HuH-7.5 (cell line): ENCODE measurements at places on chromosomes 13 and 19.

DNA sequence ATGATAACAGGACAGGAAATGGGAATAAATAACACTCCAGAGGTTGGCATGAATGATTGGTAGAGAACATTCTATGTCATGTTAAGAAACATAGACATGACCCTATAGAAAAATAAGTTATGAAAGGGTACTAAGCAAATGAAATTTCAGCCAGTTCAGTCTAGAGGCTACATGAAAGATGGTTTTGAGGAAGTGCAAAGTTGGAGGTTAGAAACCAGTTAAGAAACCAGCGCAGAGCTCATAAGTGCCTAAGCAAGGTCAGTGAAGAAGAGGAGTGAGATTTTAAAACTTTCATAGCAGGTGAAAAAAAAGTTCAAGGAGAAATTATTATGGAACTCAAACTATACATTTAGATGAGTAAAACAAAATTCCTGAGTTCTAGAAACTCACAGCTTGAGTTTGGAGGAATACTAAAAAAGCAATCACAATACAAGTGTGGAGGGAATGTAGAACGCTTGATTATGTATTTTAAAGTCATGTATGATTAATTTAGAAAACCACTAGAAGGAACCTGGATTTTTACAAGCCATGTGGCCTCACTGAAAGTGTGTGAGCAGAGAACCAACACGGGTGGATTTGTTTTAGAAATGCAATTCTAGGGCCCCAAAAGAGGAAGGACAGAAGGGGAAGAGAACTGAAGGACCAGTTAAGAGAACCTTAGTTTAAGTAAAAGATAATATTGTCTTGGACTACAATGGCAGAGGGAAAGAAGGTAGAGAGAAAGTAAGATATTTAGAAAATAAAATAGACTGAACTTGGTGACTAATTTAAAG, 162.4 kb downstream of the PCDH20 start:
- no peak for DNase-seq

DNA sequence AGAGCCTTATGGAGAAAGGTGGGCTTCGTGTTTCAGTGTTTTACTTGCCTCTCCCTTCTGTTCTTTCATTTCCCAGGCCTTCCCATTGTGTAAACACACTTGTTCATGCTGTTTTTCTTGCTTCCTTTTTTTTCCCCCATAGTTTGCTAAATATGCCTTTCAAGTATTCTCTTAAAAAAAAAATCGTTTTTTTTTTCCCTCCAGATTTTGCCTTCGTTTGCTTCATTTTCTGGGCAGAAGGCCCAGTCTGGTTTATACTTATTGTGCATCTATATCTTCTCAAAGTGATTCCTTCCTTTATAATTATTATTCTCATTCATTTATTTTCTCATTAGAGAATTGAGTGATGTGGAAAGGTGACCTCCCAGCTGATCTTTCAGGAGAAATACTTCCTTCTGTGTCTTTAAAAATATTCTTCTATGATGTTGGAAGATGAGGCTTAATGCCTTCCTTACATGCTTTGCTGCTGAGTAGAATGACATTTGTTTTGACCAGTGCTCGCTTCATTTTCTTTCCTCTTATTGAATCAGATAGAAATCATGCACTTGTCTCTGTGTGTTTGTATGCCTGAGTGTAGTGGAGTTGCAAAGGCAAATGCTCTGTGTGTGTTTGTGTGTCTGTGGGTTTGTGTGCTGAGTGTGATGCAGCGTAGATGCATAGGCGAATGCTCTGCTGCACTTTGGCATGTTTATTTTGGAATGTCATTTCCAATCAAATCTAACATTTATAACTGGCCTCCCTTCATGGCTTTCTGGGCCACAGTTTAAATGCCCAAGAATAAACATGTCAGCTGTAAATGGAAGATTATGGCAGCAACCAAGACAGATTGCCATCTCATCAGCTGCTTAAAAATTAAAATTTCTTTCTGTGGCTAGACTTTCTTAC, 591.4 kb downstream of the FGF9 start:
- no peak for DNase-seq

- no peak for DNase-seq
Observed at GRCh38 chr19:30684613-30685012, 312.4 kb downstream of the ZNF536 start.

DNA sequence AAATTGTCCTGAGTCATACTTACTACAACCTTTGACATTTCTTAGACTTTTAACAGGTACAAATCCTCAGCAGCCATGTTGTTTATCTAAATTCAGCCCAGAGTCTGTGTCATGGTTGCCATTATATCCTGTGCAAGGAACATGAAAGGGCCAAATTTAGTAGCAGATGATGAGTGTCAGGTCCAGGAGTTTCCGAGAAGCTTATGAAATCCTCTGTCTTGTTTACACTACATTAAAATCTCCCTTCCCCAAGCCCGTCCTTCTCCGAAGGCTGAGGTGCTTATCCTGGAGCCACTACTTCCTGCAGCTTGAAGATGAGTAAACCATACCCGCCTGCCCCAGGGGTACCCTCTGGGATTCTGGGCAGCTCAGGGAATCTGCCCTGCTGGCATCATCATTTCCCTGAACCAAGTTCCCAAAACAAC, 102.6 kb upstream of the SERP2 start:
- no peak for DNase-seq

- DNase-seq = no peak
Observed at GRCh38 chr13:113155201-113155600, 3.2 kb upstream of the PROZ start.

DNA sequence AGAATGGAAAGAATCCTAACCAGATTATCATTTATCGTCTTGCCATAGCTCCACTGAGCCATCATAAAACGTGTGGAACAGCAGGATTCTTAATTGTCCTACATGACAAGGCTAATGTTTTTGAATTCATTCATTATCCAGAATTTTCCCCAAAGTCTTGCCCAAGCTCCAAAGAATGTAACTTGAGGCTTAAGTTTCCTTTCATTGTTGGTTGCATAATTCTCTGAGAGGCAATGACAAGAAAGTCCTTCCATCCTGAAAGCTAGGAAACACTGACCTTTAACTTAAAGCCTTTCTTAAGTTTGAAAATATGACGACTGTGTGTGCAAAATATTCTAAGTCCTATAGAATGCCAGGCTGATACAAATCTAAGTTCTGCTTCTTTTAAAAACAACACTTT, 546.1 kb downstream of the SUCLA2 start:
- DNase-seq = no peak

GRCh38 chr13:40389081-40389641, 277.3 kb downstream of the FOXO1 start:
- no peak for DNase-seq

DNA sequence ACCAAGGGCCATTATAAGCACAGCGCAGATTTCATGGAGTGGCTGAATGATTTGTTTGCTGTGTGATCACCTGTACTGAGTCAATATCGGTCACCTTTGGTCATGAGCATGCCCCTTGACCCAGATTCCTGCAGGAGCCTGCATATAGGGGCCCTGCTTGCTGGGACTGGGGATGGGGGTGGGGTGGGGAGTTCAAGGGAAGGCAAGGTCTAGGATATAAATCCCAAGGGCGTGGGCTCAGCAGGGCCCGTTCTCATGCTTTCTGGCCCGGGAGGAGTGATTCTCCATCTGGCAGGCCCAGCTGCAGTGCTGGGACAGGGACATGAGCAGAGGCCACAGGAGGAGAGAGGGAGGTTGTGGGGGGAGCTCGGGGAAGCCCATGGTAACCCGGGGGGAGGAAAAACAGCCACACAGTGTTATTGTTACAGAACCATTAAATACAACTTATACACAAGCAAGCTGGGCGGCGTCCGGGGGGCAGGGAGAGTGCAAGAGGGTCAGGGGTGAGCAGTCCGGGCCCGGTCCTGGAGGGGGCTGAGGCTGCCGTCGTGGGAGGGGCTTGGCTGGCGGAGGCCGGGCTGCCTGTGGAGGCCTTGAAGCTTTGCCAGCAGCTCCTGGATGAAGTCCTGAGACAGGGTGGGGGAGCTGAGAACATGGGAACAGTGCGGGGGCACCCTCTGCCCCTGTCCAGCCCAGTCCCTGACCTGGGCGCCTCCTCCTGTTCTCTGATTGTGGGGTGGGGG, 5.2 kb downstream of the PPP1R14A start:
- peak; percentile 78 for DNase-seq

- DNase-seq = no peak
Observed at GRCh38 chr19:5268801-5269200, 71.8 kb downstream of the PTPRS start.

DNA sequence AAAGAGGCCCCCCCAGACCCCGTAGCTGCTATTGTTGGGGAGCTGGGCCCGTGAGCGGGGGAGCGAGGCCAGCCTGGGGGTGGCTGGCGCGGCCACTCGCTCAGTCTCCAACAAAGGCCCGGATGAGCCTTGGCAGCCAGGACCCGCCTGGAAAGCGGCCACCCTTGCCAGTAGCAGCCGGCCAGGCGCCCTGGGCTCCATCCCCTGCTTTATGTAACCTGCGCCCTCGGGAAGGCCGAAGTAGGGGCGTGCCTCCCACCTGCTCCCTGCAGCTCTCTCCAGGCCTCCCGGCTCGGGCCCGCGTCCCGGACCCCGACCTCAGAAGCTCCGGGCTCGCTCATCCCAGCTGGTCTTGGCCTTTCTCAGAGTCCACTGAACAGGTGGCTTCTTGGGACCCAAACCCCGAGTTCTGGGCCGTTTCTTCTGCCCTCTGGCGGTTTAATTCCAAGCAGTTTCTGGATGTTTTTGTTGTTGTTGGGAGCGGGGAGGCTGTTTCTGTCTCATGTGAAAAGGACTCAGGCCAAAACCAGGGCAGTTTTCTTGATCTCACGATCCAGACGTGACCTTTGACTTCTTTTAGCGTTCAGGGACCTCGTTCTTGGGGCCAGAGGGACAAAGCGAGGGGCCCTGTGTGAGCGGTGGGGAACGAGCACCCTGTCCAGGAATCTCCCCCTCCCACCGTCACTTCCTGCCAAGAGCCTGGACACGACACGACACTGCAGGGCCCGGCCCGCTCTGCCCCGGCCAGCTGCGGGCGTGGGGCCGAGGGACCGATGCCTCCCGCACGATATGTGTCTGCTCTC, 1.2 kb downstream of the CDC34 start:
- peak; percentile 78 for DNase-seq

DNA sequence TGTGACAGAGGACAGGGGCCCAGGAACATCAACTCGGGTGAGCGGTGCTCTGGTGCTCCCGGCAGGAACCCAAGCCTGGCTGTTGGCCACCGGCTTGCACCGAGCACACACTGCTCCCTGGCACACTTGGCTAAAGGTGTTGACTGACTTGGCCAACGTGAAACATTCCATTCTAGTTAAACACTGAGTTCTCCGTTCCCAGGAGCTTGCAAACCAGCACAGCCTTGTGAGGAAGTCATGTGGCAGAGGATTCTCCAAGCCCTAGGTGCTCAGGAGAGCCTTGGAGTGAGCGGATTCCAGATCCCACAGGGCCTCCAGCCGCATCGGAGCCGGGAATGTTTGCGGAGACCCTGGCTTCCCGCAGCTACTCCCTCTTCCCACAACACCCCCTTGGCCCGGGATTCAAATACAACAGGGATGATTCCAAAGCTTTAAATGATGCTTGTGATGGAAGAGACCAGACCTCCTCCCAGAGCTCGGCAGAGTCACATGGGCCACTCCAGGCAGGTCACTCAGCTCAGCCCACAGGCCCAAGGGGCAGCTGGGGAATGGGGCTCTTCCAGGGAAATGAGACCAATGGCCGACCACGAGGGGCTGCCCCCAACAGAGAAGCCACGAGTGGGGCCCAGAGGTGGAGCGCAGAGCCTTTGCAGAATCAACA, 2.9 kb downstream of the C13orf46 start:
- DNase-seq = no peak

GRCh38 chr13:31867709-31868108, 128.4 kb downstream of the RXFP2 start:
- DNase-seq = no peak

- no peak for DNase-seq
Observed at GRCh38 chr13:31355001-31355400, 155.2 kb downstream of the B3GLCT start.

GRCh38 chr19:42126574-42126973, 5.7 kb downstream of the POU2F2 start:
- no peak for DNase-seq

DNA sequence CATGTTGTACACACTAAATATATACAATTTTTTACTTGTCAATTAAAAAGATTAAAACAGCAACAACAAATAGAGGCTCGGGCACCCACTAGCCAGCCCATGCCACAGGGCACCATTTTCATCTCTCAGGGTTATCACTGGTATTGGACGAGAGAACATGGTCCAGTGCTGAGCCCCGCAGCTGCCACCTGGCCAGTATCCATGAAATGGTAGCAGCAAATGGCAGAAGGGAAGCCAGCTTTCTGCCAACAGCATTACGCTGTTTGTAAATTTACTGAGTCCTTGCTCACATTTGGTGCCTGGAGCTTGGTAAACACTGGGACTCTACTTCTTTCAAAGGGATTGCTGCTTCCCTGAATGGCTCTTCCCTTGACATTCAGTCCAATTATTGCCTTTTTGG, 87.9 kb upstream of the WASF3 start:
- no peak for DNase-seq

DNA sequence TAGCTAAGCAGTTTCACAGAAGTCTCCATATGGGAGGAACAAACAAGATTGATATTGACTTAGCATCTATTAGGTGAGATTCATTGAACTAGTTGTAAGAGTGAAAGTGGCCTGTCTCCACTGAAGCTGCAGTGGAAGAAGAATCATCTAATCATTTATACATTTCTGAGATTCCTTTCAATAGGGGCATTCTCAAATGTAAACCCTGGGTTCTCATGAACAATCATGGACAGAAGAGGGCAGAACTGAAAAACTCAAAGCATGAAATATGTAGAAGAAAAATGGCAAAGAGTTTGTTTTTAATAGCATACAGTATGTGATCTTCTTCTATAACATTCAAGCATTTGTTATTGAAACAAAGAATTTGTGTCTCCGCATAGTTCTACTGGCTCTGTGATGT, 17.6 kb upstream of the POSTN start:
- DNase-seq = no peak

DNA sequence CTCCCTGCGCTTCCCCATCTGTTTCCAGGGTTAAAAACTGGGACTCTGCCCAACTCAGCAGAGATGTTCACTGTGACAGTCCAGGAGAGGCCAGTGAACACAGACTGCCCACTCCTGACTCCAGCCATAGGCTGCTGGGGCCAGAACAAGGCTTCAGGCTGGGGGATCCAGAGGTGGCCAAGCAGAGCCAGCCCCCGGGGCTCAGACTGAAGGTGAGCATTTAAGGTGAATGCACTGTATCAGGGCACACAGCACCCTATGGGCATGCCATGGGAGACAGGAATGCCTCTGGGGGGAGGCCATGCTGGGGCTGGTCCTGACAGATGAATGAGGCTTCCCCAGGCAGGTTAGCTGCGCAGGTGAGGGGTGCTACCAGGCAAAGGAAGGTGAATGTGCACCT, 96.4 kb downstream of the TUBA3C start:
- no peak for DNase-seq

GRCh38 chr13:93227280-93227877, 772 bp downstream of the GPC6 start:
- no peak for DNase-seq
